ENCODE measurements at places on chromosomes 2 and 18.

DNA sequence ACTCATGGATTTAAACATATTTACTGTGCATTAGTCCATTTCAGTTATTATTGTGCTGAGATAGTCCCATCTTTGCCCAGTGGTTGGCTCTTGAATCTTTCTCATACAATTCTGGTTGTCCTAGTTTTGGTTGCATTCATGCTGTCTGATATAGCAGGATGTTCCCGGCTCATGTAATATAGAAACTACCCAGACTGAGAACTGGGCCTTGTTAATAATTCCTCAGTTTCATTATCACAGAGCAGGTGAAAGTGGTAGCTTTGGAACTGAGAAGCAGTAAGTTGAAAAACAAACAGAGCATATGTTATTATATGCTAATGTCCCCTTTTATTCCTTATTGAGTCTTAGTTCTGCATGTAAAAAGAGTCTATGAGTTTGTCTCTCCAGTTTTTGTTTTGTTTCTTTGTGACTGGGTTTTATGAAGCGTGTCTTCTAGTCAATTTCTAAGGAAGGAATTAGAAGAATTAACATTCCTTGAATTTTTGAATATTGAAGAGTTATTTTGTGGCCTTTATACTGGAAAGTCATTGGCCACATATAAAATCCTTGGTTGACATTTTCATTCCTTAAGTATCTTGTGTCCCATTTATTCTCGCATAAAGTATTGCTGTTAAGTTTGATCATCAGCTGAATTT is 43.3 kb downstream of the EIF5B start:
- DNase-seq: no peak

DNA sequence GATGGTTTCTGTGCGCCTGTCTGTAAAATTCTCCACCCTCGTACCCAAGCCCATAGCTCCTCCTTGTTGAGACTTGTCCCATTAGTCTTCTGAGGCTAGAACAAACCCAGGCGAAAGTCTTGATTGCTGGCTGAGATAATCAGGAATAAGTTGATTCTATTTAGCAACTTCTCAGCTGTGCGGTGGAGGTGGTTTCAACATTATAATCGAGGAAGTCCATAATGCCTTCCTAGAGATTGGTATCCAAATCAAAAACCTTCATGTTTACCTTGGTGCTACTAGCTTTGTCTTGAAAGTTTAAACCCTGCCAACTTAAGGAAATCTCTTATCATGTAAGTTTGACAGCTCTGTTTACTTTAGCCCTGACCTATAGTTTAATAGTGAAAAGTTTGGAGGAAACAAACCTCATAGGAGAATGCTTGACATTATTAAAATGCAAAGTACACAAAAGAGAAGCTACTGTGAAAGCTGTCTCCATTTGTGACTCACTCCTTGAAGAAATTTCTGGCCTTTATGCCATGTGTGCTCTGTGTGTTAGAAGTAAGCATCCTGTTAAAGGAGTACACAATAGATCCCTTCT is 36.6 kb upstream of the DSC1 start:
- DNase-seq: no peak

GRCh38 chr2:203697190-203697589 is 9.2 kb upstream of the CD28 start:
- no peak for DNase-seq

- no peak for DNase-seq
Measured at GRCh38 chr2:205714058-205714776, 31.9 kb downstream of the NRP2 start.

DNA sequence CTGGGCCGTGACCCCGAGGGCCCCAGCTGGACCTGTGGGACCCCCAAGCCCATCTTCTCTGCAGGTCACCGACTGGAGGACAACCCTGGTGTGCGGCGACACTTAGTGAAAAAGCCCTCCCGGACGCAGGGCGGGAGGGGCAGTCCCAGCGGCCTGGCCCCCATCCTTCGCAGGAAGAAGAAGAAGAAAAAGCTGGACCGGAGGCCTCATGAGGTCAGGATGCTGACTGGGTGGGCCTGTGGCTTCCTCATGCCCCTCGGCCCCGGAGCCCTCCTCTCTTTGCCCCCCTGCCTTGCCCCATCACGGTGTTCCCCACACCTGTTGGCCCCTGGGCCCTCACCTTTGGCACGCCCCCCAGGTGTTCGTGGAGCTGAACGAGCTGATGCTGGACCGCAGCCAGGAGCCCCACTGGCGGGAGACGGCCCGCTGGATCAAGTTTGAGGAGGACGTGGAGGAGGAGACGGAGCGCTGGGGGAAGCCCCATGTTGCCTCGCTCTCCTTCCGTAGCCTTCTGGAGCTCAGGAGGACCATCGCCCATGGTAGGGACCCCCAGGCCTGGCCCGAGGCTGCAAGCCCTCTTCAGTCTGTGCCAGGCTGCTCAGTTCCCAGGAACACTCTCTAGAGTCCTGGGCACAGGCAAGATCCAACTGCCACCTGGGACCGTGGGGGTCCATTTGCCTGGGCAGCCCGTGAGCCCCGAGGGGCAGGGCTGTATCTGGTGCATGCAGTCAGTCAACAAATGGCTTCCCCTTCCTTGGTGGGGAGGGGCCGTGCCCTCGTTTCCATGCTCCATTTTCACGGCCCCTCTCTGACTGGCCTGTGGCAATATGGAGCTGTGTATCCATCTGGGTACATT is 4.7 kb downstream of the SLC4A3 start:
- DNase-seq: no peak

GRCh38 chr2:168853471-168853870 is 36.8 kb downstream of the SPC25 start:
- no peak for DNase-seq

GRCh38 chr2:70709275-70710037 is 58.5 kb downstream of the ADD2 start:
- no peak for DNase-seq

DNA sequence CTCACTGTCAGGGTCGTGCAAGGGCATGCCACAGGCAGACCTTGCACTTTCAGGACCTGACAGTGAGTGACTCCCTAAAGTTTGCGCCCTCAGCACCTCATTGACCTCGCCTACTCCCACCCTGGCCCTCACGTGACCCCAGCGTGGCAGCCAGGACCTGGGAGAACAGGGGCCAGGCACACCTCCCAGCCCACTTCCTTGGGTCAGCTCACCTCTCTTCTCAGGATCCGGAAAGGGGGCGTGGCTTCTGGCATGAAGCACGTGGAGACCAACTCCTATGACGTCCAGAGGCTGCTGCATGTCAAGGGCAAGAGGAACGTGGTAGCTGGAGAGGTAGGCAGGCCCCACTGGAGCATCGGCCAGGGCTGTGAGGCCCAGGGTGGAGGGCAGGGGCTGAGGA is 8.8 kb downstream of the VIL1 start:
- DNase-seq: no peak

GRCh38 chr2:175948191-175948590 is 53.9 kb downstream of the LNPK start:
- DNase-seq: no peak

DNA sequence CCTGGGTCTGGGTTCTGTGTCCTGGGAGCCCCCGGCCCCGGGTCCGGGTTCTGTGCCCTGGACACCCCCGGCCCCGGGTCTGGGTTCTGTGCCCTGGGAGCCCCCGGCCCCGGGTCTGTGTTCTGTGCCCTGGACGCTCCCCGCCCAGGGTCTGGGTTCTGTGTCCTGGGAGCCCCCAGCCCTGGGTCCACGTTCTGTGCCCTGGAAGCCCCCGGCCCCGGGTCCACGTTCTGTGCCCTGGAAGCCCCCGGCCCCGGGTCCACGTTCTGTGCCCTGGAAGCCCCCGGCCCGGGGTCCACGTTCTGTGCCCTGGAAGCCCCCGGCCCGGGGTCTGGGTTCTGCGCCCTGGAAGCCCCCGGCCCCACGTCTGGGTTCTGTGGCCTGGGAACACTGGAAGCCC is 253.9 kb downstream of the TWIST2 start:
- DNase-seq: no peak

GRCh38 chr2:158184001-158184400 is 82.3 kb downstream of the UPP2 start:
- DNase-seq: no peak

Data from cerebellar cortex (tissue), 1 donor.